Hematopoietic multipotent progenitor cell treated with erythropoietin and hydrocortisone succinate and interleukin-3 and kit ligand, for 15 days (in vitro differentiated cells): ENCODE measurements at places on chromosomes 7 and 10.

- DNase-seq, result no peak
These were observed 104.4 kb upstream of the ZNF92 start for GRCh38 chr7:65269150-65269856.

DNA sequence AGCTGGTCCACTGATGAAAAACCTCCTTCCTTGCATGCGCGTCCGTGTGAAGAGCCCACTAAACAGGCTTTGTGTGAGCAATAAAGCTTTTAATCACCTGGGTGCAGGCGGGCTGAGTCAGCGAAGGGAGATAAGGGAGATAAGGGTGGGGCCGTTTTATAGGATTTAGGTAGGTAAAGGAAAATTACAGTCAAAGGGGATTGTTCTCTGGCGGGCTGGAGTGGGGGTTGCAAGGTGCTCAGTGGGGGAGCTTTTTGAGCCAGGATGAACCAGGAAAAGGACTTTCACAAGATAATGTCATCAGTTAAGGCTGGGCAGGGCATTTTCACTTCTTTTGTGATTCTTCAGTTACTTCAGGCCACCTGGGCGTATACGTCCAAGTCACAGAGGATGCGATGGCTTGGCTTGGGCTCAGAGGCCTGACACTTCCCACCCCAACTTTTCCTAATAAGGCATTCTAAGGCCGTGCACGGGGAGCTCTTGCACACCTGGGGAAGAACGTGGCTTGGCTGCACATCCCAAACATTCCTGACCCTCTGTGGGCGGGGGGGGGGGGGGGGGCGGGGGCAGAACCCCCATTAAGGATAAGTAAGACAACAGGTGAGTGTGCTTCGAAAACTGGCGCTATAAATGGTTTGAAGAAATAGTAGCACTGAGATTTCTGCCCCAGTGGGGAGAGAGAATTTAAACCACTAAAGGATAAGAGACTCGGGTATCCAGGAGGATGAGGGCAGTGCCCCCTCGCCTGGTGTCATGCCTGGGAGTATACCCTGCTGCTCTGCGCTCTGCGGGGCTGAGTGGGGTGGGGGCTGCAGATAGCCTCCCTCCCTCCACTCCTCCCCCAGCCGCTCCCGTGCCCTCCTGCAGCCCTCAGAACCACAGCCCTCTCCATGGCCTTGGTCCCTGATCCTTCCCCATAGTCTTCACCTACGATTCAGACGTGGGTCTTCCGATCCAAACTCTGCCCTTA is 217.6 kb downstream of the MLLT10 start:
- DNase-seq, result no peak

DNA sequence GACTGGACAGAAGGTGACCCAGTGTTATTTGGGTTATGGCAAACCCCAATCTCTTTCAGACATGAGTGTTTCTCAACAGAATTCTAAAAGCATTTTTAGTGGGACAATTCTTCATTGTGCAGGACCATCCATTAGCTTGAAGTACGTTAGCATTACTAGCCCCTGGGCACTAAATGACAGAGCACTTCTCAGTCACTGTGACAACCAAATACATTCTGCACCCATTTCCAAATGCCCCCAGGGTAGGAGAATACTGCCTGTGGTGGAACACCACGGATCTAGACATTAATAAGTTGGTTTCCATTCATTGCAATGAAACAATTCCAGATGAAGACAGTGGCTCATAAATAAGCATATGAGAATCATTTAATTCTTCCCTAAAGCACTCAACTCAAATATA is 102.4 kb upstream of the FRMD4A start:
- DNase-seq, result no peak

GRCh38 chr10:44390585-44391072 is 5.7 kb upstream of the CXCL12 start:
- no peak for DNase-seq

DNA sequence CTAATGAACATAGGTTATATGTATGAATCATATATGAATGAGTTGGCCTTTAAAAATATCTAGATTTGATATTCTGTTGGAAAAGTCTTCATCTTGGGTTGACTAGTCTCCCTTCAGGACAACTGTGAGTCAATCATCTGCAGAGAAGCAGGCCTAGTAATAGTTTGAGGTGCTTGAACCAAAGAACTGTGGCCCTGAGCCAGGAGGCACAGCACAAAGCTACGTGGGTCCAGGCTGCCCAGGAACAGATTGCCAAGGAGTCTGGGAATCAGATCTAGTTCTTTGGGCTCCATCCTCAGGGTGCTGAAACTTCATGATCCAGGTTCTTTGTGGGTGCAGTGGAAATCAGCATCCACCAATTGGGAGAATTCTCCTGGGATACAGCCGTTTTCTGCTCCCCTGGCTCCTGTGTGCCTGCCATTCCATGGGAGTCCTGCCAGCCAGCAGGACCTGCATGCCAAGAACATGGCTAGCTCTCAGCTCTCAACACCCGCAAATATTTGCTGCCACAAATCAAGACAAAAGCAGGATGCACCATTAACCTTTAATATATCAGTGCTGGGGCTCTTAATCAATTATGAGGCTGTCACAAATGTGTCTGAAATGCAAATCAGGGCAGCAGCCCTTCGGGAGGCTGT is 709.0 kb downstream of the GRID1 start:
- DNase-seq, result no peak

- DNase-seq, result no peak
These were observed 23.8 kb upstream of the GLCCI1 start for GRCh38 chr7:7944619-7945282.

GRCh38 chr7:71982851-71983250 is 429.3 kb downstream of the CALN1 start:
- DNase-seq, result no peak

- DNase-seq, result no peak
These were observed 120.0 kb downstream of the DPP6 start for GRCh38 chr7:154172236-154172635.

GRCh38 chr7:136294977-136295376 is 317.8 kb upstream of the MTPN start:
- no peak for DNase-seq

DNA sequence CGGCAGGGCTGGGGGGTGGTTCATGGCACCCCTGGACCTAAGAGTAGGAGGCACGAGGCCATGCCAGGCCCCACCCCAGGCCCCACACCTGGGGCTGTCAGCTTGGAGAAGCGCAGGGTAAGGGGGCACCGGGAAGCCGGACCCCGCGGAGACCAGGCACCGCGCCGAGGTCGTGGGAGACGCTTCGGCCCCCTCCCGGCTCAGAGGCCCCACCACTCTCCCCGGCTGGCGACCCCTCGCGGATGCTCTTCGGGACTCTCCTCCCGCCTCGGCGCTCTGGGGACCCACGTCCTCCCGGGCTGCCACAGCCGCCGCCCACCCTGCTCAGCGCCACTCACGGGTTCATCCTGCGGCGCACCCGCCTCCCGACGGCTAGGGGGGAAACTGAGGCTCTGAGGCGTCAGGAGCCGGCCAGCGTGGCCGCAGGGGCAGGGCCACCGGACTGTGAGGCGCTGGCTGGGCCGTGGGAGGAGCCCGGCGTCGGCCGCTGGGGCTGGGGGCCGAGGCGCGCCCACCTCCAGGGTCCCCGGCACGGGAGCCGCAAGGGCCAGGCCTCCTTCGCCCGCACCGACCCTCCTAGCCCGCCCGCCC is 25.9 kb downstream of the PDGFA start:
- no peak for DNase-seq
